ENCODE measurements at places on chromosomes 5 and 9. TPM values are rescaled to one million over a fixed set of nuclear protein-coding genes. Genes with fewer than 3 reads are reported as not detected.

The TNC gene
- 1.9 TPM for total RNA-seq

The ASTN2 gene
- total RNA-seq = 2.7 TPM

The TRIM7 gene
- total RNA-seq = 3.9 TPM

The PHF24 gene
- total RNA-seq = 0.11 TPM

The LYSMD3 gene
- 13.7 TPM for total RNA-seq

The LCN6 gene
- total RNA-seq = not detected

The C9orf153 gene
- 0.41 TPM for total RNA-seq

The ORM2 gene
- total RNA-seq = not detected

The MYOT gene
- not detected for total RNA-seq

The PCDHGC5 gene
- total RNA-seq = not detected

The TMC1 gene
- total RNA-seq = not detected

The GABRA1 gene
- not detected for total RNA-seq

The UBAC1 gene
- total RNA-seq = 47.2 TPM

The NOXA1 gene
- 0.46 TPM for total RNA-seq

The ACTBL2 gene
- total RNA-seq = not detected

The CCDC107 gene
- total RNA-seq = 23.0 TPM

The ADAMTS13 gene
- 1.5 TPM for total RNA-seq

The TXNDC8 gene
- total RNA-seq = not detected

The PAPPA gene
- not detected for total RNA-seq

The NIPAL4 gene
- total RNA-seq = 2.1 TPM

The SPINK13 gene
- not detected for total RNA-seq

The SGCD gene
- not detected for total RNA-seq

The LCN1 gene
- total RNA-seq = not detected

The LCN15 gene
- not detected for total RNA-seq

The FOXD1 gene
- total RNA-seq = 0.25 TPM

The MLANA gene
- total RNA-seq = not detected

The PJA2 gene
- 52.2 TPM for total RNA-seq

The SMIM33 gene
- 0.23 TPM for total RNA-seq

The SV2C gene
- 0.32 TPM for total RNA-seq

The DIPK1B gene
- total RNA-seq = 3.4 TPM

The NPR3 gene
- total RNA-seq = not detected

The DBH gene
- total RNA-seq = not detected

The CER1 gene
- total RNA-seq = not detected
